ENCODE measurements at places on chromosomes 5 and 9.

DNA sequence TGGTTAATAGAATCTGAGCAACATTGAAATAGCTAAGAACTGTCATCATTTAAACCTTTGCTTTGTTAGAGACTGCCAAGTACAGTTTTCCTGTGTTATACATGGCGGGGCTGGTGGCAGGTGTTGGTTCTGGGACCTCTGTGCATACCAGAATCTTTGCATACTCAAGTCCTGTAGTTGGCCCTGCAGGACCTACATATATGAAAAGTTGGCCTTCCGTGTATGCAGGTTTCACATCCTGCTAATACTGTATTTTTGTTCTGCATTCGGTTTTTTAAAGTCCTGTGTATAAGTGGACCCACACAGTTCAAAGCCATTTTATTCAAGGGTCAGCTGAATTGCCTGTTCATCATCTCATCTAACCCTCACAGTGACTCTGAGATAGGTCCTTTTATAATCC, 36.4 kb downstream of the LARP1 start:
- DNase-seq, result no peak

DNA sequence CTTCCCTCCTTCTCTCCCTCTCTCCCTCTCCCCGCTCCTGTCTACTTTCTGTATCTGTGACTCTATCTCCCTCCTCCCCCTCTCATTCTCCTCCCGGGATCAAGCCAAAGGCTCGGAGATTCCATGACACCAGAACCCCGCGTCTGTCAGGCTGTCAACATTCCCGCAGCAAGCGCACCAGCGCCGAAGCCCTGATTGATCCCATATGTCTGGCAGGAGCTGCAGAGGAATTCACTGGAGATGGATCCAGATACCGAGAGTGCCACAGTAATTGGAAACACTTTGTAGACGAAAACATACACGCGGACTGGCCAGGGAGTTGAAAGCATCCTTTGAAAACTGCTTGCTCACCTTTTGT, 300 bp upstream of the SVEP1 start:
- no peak for DNase-seq

DNA sequence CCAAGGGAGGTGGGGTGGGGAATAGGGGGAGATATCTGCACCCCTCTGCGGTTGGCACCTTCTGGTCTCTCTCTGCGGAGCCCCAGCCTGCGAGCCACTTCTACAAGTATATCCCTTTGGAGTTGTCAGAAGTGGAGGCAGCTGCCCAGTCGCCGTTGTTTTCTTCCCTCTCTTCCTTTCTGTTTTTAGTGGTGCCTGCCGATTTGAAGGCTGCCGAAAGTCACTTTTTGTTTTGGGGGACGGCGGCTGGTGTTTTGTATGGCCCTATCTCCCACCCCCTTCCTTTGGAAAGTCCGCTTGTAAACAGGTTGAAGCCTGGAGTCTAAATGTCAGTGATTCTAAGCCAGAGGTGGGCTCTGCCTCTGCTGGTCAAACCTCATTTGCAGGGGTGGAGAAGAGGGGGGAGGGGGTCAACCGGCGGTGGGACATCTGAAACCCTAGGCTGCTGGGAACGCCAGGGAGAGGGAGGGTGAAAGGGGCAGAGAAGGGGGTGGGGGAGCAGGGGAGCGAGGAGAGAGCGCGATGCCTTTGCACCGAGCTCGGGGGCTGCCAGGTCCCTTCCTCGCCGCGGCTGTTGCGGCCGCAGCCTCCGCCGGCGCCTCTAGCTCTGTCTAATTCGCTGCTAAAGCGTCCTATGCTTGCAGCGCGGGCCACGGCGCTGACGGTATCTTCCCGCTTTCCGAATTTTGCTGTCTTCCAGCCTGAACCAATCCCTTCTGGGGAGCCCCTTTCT, at the start of gene FGF10:
TSS of gene FGF10 (minus strand) at position 331 of the 733 bp plus-strand sequence. CDS start 738 bp downstream, outside the sequence.
- peak; percentile 25 for DNase-seq

- no peak for DNase-seq
These were observed 119.7 kb downstream of the FANCC start for GRCh38 chr9:95197692-95198271.

DNA sequence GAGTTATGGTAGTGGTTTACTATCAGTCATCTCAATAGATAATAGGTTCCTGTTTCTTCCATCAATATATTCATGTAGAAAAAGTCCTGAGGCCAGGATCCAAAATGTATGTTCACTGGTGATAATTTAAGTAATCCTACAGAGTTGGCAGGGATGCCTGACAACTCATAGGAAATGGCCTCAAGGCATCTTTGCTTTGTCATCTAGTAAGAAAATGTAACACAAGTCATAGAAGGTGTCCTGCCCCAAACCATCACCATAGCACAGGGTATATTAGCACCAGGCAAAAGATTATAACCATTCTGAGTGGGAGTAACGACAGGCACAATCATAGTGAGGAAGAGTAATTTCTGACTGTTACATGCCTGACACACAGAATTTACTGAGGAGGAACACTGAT, 257.0 kb downstream of the TMEM167A start:
- no peak for DNase-seq

GRCh38 chr9:76880210-76880609, 25.7 kb downstream of the PRUNE2 start:
- DNase-seq, result no peak

DNA sequence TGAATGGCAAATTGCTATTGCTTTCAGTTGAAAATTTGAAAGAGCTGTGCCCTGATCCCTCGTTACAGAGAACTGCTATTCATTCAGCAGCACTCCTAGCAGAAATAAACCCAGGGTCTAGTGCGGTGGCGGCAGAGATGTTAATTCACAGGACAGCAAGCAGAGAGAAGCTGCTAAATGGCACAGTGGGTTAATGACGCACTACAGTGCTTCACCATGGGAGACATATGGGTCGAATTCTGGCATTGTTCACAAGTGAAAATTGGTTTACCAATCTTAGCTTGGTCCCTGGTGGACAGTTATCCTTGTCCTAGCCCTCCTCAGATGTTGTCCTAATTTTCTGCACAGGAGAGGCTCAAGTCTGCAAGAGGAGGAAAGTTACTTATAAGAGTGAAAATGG, 807.4 kb downstream of the TLE1 start:
- no peak for DNase-seq

DNA sequence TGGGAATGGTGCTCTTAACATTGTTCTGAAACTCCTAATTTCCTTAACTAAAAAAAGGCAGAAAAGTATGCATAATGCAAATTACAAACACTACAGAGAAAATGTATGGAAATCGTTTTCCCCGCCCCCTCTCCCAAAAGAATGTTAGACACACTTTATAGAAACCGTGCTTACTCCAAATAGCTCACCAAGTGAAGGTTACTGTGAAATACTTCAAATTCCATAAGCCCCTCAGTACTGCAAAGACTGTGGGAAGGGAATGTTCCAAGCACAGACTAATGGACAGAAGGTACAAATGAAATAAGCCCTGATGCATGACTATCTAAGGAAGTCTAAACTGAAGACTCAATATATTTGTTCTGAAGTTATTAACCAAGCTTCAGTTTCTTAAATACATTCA, 12.5 kb downstream of the MAPKAP1 start:
- no peak for DNase-seq

GRCh38 chr5:4977416-4978110, 162.6 kb upstream of the ADAMTS16 start:
- no peak for DNase-seq

- no peak for DNase-seq
These were observed 5.9 kb upstream of the FOXD1 start for GRCh38 chr5:73454379-73455036.

- DNase-seq, result peak; percentile 90
These were observed 293.9 kb downstream of the ZSWIM6 start for GRCh38 chr5:61625681-61626621.

GRCh38 chr5:141003791-141004611, 37.7 kb downstream of the PCDHAC2 start:
- DNase-seq, result no peak

- no peak for DNase-seq
These were observed 62.6 kb downstream of the ANGPTL2 start for GRCh38 chr9:127059765-127060361.

GRCh38 chr9:99822109-99822805, 572 bp downstream of the NR4A3 start:
- DNase-seq, result peak; percentile 48

DNA sequence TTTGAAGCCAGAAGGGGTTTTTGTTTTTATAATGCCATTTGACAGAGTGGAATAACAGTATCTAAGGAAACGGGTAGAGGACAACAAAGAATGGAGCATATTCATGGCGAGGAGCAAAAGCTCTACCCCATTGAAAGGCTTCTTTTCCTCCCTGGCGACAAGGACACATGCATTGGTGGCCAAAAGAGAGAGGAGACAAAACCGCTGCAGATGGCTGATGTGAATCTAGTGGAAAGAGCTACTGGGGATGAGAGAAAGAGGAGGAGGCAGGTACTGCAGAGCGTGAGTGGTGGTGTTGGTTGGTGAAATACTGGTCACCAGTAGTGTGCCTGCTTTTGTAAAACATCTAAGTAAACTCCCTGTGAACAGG, 491 bp downstream of the APC start:
- DNase-seq, result no peak

DNA sequence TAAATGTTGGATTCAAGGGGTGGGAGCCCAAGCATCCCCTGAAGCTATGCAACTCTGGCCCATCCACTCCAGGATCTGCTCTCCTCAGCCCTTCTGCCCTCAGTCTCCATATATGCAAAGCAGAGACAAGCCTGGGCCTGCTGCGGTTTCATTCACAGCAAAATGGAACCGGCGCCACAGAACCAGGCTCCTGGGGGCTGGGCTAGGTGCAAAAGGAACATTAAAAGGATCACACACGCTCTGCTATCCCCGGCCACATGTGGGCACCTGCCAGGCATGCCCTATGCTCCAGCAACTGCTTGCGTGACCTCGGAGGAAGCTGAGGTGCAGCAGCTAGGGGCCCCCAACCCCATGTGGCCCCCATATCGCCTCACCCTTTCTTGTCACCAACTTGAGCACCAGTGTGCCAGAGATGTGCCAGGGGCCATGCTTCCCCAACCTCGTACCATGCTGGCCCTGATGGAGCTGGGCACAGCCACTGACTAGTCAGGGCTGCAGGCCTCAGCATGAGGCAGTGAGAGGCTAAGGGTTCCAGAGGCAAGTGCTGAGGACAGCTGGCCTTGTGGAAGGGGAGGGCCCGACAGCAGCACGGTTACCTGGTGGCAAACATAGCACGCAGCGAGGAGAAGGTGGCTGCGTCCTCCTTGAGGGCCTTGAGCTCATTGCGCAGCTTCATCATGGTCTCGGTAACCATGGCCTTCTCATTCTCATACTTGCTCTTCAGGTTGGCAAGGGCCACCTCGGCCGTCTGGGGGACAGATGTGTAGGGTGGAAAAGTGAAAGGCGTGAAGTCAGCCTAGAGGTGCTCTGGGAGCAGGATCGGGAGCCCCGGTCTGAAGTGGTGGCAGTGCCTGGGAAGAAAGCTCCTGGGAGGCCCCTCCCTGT, 47.2 kb downstream of the BICD2 start:
- DNase-seq, result no peak

GRCh38 chr5:90871391-90871991, 312.9 kb downstream of the ADGRV1 start:
- no peak for DNase-seq

- DNase-seq, result no peak
These were observed 18.5 kb downstream of the OR2V1 start for GRCh38 chr5:181112476-181112875.

GRCh38 chr5:93892481-93892880, 151.1 kb upstream of the POU5F2 start:
- DNase-seq, result no peak

GRCh38 chr5:122312591-122313406, 762 bp downstream of the SNCAIP start:
- DNase-seq, result peak; percentile 23

DNA sequence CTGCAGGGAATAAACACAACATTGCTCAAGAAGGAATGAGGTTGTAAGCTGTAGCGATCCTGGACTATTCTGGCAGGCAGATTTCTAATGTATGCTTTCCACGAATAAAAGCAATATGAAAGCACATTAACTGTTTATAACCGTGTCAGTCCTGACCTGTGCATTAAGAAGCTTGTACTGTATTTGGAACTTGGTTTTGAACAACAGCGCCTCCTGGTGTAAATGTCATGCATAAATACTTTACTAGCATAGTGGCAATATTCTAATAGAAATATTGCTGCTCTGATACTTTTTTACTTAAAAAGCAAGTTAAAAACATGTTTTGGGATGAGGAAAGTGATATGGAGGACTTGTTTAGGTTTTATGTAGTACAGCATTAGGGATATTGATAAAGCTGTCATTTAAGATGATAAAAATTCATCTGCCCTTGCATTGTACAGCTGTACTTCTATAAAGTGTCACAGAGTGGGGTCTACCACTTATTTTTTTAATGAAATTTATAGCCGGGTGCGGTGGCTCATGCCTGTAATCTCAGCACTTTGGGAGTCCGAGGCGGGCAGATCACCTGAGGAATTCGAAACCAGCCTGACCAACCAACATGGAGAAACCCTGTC, 70.7 kb upstream of the GNE start:
- no peak for DNase-seq

DNA sequence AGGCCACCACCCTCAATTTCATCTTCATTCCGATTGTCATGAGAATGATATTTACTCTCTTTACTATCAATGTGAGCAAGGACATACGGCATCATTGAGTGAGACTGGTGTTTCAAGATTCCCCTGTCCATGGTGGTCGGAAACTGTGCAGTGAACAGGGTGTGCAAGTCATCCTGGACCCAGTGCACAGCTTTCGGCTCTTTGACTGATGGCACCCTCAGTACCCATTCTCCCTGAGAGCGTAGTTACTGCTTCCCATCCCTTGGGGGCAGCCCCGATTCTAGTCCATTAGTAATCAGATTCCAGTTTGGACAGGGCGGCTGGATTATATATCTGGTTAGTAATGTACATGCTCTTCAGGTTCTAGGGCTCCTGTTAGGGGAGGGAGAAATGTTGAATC, 61.7 kb upstream of the SUB1 start:
- DNase-seq, result no peak

- DNase-seq, result no peak
These were observed 23.2 kb downstream of the AHRR start for GRCh38 chr5:344668-345067.

- no peak for DNase-seq
These were observed 5.5 kb downstream of the MRNIP start for GRCh38 chr5:179852993-179853547.

All from right lobe of liver (tissue), 6 donors.